LHCN-M2 (cell line): ENCODE measurements at places on chromosomes 1 and 21.

DNA sequence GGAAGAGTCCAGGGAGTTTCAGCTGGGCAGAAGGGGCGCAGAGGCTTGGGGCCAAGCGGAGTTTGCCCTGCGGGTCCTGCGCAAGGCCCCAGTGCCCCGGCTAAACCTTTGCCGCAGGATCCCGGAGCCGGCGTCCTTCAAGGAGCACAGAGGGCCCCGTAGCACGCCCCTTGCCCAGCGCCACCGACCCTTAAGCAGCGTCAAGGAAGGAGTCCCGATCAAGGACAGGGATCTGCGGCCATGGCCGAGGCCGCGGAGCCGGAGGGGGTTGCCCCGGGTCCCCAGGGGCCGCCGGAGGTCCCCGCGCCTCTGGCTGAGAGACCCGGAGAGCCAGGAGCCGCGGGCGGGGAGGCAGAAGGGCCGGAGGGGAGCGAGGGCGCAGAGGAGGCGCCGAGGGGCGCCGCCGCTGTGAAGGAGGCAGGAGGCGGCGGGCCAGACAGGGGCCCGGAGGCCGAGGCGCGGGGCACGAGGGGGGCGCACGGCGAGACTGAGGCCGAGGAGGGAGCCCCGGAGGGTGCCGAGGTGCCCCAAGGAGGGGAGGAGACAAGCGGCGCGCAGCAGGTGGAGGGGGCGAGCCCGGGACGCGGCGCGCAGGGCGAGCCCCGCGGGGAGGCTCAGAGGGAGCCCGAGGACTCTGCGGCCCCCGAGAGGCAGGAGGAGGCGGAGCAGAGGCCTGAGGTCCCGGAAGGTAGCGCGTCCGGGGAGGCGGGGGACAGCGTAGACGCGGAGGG, 520 bp downstream of the CLIC6 start:
- DNase-seq = no peak

DNA sequence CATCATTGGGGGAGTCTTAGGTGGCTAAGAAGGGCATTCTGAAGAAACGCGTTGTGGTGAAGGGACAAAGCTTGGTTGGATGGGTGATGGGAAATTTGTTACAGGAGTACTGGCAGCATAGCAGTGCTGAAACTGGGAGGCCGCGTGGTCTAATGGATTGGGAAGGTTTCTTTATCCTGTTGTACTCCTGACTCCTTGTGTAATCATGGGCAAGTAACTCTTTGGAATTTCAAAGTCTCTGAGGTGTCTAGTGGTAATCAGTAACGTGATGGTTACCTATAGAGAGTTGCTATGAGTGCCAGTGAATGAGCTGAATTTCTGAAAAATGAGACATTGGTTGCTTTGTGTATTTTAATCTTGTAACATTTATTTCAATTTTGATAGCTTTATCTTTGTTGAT, 18.5 kb downstream of the DONSON start:
- no peak for DNase-seq

DNA sequence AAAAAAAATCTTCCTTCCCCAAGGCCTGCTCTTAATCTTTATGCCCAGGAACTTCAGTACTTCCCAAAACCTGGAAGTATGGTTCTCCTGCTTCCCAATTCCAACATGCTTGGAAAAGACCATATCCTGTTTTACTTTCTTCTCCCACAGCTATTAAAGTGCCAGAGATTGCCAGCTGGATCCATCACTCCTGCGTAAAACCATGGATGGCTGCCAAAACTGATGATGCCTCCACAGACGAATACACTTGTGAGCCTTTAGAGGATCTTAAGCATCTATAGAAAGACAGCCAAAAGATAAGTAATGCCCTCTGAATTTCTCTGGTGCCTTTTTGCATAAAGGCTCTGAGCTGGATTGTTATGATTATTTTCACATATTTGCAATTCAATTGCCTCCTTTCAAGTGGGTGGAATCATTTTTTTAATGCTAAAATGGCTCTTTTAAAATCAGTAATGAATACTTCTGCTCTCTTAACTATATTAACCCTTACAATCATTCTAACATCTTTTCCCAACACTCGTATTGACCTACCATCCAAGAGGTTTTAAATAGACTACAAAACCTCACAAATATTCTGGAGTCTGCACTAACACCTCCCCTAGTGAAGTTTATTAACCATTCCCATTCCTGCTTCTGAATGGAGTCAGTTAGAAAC, 1807.8 kb downstream of the BRINP3 start:
- DNase-seq = no peak

GRCh38 chr1:33633019-33633801, 160.8 kb downstream of the ZSCAN20 start:
- peak; percentile 67 for DNase-seq

DNA sequence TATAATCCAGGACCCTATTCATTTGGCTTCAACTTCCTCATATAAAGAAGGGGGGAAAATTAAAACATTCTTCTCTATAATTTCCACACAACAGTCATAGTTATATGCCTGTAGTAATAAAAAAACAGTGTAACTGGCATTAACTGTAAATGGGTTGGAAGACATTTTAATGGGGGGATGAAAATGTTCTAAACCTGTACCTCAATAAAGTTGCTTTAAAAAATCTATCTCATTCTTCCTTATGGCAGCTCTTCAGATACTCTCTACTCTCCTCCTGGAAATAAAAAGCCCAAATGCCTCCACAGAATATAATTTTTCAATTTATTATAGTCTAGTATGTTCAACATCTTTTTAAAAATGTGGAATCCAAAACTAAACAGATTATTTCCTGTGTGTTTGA, 2.6 kb downstream of the LRRIQ3 start:
- DNase-seq = no peak

GRCh38 chr1:239228451-239228850, 157.9 kb upstream of the CHRM3 start:
- DNase-seq = no peak

DNA sequence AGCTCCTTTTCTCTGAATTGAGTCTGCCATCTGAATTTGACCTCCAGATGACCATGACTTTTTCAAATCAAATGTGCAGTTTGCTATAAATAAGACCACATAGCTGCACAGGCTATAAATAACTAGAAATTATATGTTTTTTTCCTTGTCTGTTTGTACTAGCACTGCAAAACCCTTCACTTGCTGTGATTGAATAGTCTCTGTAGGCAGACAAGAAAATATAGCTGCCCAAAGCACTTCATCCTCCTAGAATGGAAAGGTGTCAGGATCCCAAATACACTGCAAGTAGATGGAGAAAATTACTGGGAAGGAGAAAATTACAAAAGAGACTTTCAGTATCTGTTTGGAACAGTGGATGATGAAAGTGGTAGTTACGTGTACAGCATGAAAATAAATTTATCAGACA, 175.8 kb downstream of the APP start:
- no peak for DNase-seq

- DNase-seq = no peak
These were observed 2.2 kb upstream of the ANGPTL7 start for GRCh38 chr1:11187000-11187399.

DNA sequence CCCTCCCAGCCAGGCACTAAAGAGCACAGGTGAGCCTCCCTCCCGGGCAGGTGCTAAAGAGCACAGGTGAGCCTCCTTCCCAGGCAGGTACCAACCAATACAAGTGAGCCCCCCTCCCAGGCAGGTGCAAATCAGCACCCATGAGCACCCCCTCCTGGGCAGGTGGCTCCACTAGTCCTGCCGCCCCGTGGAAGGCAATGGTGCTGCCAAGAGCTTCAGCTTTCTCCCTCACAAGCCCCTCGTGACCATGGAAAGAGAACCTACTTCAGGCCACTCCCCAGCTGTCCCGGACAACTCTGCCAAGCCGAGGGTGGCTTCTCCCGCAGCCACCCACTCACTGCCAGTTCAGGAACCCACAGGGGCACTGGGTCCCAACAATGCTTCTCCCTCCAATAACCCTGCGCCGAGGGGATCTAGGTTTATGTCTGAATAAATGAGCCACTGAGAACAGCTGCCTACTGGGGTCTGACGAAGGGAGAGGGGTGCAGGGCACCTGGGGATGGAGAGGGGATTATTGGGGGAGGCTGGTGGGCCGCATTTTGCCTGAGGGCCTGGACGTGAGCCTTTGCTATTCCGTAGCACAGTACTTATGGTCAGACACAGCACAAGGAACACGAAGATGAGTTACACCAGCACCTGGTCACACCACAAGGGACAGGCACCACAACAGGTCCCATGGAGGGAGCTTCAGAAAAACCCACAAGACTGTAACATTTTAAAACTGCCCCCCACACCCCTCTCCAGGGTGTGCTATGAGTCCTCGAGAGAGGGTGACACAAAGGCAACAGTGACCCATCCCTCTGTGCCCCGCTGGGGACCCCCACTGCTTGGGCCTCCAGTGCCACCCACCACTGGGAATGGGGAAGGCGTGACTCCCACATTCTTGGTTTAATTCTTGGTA, 46.3 kb downstream of the PRDM15 start:
- no peak for DNase-seq

DNA sequence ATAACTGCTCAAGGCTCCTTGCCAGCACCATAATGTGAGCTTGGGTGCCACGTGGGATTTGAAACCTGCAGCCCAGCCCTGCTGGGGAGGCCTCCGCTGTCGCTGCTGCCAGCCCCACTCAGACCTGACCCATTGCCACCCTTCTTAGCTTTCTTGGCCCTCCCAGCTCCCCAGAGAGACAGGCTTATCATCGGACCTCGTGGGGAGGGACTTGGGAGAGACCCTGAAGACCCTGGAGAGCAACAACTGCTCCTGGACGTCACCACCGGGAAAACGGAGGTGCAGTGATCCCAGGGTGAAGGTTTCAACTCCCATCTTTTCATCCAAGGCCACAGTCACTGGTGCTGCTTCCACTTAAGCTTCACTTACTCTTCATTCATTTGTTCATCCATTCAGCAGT, 596.1 kb downstream of the PTPRU start:
- DNase-seq = no peak

GRCh38 chr1:220579317-220579716, 51.4 kb downstream of the MARK1 start:
- no peak for DNase-seq

- no peak for DNase-seq
These were observed 40.1 kb upstream of the GPR52 start for GRCh38 chr1:174407665-174408064.

GRCh38 chr1:222582099-222582774, 7.5 kb downstream of the TAF1A start:
- peak; percentile 79 for DNase-seq

DNA sequence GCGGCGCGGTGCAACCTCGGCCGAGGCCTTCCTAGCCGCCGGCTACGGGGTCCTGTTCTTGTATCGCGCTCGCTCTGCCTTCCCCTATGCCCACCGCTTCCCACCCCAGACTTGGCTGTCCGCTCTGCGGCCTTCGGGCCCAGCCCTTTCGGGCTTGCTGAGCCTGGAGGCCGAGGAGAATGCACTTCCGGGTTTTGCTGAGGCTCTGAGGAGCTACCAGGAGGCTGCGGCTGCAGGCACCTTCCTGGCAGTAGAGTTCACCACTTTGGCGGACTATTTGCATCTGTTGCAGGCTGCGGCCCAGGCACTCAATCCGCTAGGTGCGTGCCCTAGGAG, 379 bp downstream of the PPCS start:
- DNase-seq = peak; percentile 48

DNA sequence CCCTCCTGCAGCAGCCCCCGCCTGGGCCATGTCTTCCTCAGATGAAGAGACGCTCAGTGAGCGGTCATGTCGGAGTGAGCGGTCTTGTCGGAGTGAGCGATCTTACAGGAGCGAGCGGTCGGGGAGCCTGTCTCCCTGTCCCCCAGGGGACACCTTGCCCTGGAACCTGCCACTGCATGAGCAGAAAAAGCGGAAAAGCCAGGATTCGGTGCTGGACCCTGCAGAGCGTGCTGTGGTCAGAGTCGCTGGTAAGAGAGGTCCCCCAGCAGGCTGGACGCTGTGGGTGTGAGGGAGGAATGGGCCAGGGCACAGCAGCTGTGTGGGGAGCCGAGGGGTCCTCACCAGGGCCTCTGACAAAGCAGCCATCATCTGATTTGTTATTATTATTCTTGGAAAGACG, 58.0 kb downstream of the NDUFS5 start:
- DNase-seq = no peak

GRCh38 chr21:15130751-15131150, 66.0 kb upstream of the NRIP1 start:
- DNase-seq = peak; percentile 10

- DNase-seq = peak; percentile 30
These were observed 39.7 kb downstream of the NUP210L start for GRCh38 chr1:154115180-154115579.

- no peak for DNase-seq
These were observed 12.9 kb downstream of the C8A start for GRCh38 chr1:56867491-56867890.

- peak; percentile 61 for DNase-seq
These were observed 53.8 kb upstream of the MROH9 start for GRCh38 chr1:170881268-170882265.

DNA sequence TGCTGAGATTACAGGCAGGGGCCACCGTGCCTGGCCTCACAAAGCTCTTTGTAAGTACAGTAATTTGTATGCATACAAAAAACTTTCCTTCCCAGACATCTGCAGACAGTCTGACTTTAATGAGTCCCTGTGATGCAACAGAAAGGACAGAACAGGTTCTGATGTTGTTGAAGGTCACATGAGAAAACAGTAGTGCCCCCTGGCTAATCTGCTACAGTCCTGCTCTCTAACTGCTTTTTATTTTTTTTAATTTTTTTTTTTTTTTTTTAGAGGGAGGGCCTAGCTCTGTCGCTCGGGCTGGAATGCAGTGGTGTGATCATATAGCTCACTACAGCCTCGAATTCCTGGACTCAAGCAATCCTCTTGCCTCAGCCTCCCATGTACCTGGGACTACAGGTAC, 36.7 kb downstream of the ACBD3 start:
- DNase-seq = peak; percentile 34

- DNase-seq = no peak
These were observed 41.2 kb upstream of the NRDC start for GRCh38 chr1:51919684-51920083.

GRCh38 chr1:163558162-163558561, 236.4 kb downstream of the NUF2 start:
- DNase-seq = no peak

DNA sequence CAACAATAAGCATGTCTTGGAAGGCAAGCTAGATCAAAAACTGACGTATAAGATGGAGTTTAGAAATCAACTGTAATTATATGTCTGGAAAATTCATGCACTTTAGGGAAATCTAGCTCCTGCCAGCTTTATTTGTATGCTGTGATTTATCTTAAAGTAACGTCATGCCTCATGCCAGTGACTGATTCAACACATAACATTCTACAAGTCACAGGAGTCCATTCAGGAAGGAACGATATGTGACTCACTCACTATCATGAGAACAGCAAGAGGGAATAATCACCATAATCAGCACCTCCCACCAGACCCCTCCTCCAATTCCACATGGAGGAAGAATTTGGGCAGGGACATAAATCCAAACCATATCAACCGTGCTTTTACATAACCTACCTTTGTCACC, 682.4 kb upstream of the ADAMTS5 start:
- peak; percentile 93 for DNase-seq

GRCh38 chr1:161707503-161707902, 474 bp downstream of the FCRLA start:
- no peak for DNase-seq

GRCh38 chr1:212070720-212071302, 35.3 kb downstream of the DTL start:
- peak; percentile 33 for DNase-seq
